ENCODE measurements at places on chromosomes 3 and 15.
A peak's percentile ranks its signal among the peaks of the same experiment; 100 is the strongest.

DNA sequence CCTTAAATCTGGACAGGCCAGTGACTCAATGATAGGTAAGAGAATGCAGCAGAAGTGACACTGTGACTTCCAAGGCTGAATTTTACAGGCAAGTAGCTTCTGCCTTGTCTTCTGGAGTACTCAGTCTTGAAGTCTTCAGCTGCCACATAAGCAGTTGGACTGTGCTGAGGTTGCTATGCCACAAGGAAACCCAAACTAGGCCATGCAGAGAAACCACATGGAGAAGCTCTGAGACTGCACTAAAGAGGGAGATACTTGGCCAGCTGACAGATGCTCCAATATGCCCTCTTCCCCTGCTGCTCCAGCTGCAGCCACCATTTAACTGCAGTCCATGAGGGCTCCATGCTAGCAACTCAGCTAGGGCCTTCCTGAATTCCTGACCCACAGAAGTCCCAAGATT, 119.4 kb upstream of the GADL1 start:
- DNase-seq, result no peak

DNA sequence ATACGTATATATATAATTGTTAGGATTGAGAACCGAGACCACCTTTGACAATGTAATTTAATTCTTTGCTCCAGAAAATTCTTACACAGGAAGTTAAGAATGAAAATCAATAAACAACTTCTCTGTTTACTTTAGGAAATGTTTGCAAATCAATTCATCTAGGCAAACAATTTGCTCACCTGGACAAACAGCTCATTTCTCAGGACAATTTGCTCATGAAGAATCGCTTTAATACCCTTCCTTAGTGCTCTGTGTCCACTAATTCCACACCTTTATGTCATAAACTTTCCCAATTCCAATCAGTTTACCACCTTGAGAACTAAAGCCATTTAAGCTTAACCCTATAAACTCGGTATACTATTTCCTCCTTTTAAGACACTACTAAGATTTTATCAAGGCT, 292.2 kb downstream of the BCHE start:
- no peak for DNase-seq

DNA sequence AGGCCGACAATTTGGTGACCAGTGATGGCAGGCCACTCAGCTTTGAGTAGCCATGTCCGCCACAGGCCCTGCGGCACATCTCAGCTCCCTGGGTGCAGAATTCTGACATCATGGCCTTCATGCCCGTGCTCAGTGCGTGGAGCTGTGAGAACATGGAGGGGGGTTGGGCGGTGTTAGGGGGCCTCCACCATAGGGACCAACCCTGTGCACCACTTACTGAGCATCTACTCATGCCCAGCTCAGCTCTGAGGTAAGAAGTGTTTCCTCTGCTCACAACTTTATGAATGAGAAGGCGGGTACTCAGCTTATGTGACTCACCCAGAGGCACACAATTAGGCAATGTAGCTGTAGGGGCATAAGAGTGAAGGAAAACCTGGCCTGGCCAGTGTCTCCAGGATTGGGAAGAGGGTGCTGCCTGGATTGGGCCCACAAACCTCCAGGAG, 10.5 kb downstream of the ACOX2 start:
- no peak for DNase-seq

GRCh38 chr3:98806521-98806920, 43.4 kb downstream of the ST3GAL6 start:
- no peak for DNase-seq

DNA sequence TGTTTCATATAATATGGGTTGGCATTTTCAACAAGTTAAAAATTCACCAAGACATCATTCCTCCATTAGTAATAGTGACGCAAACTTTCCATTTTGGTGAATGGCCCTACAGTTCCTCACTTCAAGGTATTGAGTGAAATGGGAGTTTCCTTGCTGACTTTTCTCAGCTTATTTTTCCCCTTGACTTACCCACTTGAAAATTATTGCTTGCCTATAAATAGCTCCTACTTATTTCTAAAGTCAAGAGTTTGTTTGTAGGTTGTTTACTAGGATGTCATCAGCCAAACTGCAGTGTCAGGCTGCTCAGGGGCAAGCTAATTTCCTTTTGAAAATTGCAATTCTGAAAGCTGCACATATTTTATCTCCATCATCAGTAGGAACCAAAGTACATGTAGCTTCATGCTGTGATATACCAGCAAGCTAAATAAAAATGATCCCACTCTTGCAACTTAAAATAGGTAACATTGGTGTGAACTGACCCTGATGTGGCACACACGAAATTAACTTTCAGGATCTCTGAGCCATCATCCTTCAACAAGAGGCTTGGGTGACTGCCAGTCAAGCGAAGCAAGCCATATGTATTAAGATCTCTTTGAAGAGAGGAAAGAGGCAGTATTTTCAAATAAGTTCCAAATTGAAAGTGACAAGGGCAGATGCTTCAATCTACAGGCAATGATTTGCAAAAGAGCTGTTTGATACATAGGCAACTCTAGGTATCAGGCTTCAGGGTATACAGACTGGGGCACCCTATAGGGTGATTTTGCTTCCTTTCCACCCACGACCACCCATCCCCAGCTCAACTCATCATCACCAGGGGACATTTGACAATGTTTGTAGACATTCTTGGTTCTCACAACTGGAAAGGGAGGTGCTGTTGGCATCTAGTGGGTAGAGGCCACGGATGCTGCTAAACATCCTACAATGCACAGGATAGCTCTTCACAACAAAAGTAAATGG, 66.8 kb upstream of the RASGRP1 start:
- DNase-seq, result no peak

DNA sequence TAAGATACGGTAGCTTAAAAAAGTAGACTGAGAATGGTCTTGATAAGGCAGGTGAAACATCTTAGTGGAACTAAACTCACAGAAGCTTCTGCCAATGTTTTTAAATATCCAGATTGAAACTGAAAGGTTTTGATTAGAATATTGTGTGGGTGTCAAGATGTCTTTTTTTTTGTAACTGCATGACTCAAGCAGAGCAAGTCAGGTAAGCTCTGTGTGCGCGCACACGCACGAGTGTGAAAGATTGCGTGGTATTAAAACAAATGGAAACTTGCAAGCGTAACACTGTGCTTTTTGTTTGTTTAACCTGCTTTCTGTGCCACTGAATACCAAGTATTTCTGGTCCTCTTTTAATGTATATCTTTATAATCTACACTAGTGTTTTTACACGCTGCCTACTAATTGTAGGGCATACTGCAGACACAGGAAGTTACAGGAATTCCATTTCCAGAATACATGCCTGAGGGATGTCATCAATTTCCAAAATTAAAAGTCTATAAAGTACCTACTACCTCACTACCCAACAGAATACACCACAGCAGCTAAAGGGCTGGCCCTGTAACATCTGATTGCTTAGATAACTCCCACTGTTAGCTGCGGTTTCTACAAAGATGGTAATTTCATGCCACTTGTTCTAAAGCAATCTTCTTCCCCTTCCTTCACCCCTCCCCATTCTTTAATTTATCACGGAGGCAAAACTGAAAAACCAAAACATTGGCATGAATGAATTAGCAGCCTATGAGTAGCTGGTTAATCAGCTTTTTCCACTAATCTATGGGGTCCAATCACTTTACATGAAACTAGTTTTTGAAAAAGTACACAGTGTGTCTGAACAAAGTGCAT, 472.8 kb downstream of the SHQ1 start:
- DNase-seq, result no peak

GRCh38 chr15:35427496-35427895, 118.5 kb downstream of the DPH6 start:
- DNase-seq, result no peak

GRCh38 chr15:58988006-58988785, 733 bp downstream of the RNF111 start:
- peak; percentile 67 for DNase-seq

- no peak for DNase-seq
These were observed 43.6 kb upstream of the APH1B start for GRCh38 chr15:63233667-63234423.

DNA sequence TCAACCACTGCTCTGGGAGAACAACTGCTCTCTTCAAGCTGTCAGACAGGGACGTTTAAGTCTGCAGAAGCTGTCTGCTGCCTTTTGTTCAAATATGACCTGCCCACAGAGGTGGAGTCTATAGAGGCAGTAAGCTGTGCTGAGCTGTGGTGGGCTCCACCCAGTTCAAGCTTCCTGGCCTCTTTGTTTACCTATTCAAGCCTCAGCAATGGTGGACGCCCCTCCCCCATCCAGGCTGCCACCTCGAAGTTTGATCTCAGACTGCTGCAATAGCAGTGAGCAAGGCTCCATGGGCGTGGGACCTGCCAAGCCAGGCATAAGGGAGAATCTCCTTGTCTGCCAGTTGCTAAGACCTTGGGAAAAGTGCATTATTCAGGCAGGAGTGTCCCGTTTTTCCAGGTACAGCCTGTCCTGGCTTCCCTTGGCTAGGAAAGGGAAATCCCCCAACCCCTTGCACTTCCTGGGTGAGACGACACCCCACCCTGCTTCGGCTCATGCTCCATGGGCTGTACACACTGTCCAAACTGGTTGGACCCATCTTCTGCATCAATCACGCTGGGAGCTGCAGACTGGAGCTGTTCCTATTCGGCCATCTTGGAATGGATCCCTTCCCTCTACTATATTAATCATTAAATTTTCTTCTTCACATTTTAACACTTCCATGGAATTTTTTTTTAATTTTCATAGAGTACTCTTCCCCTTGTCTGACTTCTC, 167.0 kb upstream of the UBE2E2 start:
- DNase-seq, result peak; percentile 61

GRCh38 chr3:187064210-187065115, 74.8 kb downstream of the RPL39L start:
- no peak for DNase-seq

GRCh38 chr3:13548696-13549622, at the start of gene FBLN2:
Gene FBLN2 (plus strand): TSS chr3:13549125. CDS start chr3:13570356, 21,231 bp downstream.
- DNase-seq, result peak; percentile 71

DNA sequence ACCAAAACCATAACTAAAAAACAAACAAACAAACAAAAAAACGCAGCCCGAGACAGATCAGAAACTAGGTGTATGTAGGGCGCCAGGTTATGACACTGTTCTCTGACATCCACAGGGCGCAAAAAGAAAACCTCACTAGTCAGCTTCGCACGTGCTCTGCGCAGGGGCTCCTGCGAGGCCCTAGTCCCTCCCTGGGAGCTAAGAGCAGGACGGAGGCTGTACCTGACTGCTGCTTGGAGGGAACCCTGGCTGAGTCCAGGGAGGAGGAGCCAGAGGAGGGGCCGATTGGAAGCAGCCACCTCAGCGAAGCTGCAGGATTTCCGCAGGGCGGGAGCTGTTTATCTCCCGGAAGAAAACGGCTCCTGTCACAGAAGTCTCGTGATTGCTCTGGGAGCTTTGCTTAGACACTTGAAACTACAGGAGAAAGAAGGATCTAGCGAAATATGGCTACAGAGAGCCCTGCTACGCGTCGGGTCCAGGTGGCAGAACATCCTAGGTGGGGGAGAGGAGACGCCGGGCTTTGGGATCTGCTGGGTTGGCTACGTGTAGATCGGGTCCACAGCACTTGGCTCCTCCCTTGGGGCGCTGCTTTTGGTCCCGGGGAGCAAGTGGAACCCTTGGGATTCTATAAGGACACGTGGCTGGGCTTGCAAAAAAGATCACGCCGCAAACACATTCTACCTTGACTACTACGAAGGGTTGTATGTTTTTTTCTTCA, at the start of gene GALK2:
Gene GALK2 (plus strand): TSS at position 368 of the 718 bp plus-strand sequence. CDS start 76 bp downstream, at position 444.
- peak; percentile 97 for DNase-seq

GRCh38 chr3:23264413-23264812, 61.3 kb downstream of the UBE2E2 start:
- DNase-seq, result no peak

DNA sequence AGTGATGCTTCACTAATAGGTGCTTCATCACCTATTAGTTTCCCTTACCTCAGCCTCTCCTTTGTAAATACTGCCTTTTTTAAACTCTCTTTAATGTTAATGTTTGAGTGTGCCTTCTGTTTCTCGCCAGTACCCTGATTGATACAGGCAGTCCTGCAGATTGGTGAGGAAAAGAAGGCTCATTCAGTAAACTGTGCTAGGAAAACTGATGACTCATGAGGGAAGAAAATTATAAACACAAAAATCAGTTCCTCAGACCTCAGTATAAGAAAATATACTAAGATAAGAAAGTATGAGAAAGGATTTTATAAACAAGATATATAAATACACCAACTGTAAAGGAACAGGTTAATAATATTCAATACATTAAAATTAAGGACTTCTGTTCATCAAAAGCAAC, 54.8 kb upstream of the OXTR start:
- no peak for DNase-seq

DNA sequence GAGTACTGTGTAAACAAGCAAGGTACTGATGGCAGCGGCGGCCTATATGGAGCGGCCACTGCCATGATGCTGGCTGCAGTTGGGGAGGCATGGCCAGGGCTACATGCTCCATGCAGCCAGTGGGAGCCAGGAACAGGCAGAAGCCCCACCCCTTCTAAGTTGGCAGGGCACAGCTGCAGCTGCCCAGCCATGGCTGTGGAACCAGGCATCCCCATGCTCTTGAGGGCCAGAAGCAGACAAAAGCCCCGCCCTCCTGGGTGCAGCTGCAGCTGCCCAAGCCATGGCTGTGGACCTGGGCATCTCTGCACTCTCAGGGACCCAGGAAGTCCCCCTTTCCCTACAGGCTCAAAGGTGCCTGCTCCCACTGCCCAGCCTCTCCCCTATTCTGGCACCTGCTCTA, 150.9 kb downstream of the FMN1 start:
- no peak for DNase-seq
